ENCODE measurements at places on chromosomes 2 and 18.

GRCh38 chr18:2606335-2606734 is 35.0 kb downstream of the NDC80 start:
- no peak for DNase-seq

DNA sequence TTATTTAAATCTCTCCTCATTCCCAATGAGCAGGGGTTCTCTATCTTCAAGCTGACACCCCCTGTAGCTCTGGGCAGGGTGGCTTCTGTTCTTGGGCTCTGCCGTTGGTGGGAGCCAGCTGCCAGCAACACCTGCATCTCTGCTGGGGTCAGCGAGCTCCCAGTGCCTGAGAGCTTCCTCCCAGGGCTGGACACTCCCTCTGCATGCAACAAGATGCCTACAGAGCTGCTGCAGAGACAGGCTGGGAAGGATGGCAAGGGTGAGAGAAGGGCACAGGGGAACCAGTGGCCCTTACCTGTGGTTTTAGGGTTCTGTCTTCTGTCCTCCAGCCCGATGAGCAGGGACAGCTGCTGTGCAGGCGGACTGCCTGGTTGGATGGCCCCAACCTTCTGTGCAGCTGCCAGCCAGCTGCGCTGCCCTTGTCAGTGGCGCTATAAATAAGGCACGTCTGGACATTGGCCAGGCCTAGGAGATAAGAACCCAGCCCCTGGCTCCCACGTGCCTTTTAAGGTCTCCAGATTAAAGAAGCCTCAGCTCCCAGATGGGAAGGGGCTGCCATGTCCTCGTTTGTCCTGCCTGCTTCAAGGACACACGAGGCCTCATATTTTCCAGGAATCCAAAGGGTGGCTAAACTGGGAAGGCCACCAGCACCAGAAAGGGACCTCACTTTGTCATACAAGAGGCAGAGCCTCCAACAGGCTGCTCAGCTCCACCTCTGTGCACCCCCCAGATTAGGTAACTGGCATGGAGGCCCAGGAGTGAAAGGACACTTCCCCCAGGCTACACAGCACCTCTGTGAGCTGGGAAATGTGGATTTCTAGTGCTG is 39.5 kb upstream of the FHL2 start:
- DNase-seq = no peak

GRCh38 chr2:217248312-217248935 is 388.6 kb upstream of the TNP1 start:
- DNase-seq = no peak

GRCh38 chr2:229339618-229340017 is 68.5 kb upstream of the PID1 start:
- no peak for DNase-seq

DNA sequence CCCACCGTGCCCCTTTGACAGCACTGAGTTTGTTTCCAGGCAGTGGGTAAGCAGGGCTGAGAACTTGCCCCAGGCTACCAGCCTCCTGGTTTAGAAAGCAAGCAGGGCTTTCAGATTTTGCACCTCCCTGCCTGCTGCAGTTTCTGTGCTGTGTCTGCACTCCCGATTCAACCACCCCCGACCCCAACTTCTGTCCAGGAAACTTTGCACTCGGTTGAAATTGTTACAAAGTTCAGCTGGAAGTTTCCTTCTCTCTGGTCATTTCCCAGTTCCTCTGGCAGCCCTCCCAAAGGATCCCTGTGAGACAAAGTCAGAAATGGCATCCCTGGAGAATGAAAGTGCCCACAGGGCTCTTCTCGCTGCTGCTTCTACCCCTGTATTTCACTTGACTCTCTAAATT is 12.4 kb upstream of the UPP2 start:
- DNase-seq = no peak

- no peak for DNase-seq
These were observed 550.2 kb upstream of the SETBP1 start for GRCh38 chr18:44130376-44130942.

DNA sequence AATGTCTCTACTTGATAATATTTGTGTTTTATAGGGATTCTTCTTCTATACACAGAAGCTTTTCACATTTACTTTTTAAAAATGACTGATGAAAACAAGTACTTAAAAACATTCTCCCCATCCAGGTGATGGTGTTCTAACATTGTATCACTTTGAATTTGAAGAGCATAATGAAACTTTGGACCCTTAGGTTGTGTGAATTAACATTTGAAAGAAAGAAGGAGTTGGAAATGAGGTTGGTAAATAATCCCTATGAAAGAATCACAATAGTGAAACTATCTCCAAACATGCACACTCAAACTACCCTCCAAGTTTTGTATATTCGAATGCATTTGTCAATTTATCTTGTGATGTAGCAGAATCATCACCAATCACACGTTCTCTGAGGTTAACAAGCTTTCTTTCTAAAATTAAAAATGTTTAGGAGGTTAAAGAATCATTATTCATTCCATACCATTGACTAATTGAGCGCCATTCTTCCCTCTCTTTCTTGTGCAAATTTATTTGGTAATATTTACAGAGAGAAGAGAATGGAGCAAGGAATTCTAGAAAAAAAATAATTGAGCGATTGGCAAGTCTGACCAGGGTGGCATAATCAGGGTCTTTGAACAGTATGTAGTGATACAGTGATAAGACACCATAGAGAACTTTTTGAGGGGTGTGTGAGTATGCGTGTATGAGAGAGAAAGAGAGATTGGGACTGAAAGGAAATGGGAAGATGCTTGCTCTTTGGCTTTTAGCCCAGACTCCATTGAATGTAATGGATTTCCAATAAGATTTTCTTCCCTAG is 260.0 kb upstream of the NRXN1 start:
- DNase-seq = no peak

GRCh38 chr2:25421289-25421688 is 79.6 kb upstream of the DNMT3A start:
- no peak for DNase-seq

GRCh38 chr2:158610059-158610458 is 153.3 kb downstream of the PKP4 start:
- DNase-seq = no peak

DNA sequence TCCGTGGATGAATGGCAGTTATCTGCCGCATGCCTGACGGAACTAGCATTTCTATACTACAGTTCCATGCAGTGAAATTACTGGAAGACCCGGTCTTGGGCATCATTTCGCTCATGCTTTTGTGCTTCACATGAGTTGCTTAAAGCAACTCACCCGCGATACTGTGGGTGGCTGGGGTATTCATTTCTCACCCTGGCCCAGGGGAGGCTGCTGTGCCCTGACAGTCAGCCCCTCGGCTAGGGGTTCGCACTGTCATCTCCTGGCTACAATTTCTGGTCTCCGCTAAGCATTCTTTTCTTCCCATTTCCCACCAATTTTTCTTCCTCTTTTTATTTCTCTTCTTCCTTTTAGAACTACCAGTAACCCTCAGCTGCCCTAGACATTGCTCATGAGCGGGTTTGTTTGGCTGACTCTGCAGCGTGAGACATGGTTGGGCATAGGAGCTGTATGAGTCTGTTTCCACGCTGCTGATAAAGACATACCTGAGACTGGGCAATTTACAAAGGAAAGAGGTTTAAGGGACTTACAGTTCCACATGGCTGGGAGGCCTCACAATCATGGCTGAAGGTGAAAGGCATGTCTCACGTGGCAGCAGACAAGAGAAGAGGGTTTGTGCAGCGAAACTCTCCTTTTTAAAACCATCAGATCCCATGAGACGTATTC is 16.5 kb upstream of the CNDP2 start:
- DNase-seq = no peak

DNA sequence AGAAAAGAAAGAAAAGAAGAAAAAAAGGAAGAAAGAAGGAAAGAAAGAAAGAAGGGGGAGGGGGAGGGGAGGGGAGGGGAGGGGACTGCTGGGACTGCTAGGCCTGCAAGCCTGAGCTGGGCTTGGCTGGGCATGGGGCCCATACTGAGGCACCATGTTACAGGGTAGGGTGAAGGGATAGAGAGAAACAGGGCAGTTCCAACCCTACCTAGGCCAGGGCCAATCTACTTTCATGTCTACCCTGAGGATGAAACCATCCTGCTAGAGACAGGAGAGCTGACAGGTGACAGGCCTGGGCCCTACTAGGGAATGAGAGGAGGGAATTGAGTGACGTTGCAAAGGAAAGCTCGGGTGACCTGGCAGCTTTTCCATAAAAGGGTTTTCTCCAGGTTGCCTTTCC is 41.7 kb downstream of the TEX44 start:
- DNase-seq = no peak

DNA sequence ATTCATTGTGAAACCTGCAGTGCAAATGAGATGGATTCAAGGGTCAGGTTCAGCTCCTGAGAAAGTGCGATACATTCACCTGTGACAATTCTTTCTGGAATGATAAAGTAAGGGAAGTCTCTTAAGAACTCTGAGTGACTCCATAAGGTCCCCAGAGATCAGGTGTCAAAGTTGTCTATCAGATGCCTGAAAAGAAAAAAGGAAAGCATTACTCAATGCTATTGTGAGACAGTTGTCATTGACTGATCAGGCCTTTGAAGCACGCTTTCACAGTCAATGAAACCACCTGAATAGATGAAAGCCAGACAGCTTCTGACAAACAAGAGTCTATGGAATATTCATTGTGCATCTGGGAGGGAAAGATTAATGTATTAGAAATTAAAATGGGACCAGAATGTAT is 252.7 kb upstream of the GALNT5 start:
- DNase-seq = no peak

GRCh38 chr2:126881591-126881990 is 17.1 kb upstream of the TEX51 start:
- no peak for DNase-seq

DNA sequence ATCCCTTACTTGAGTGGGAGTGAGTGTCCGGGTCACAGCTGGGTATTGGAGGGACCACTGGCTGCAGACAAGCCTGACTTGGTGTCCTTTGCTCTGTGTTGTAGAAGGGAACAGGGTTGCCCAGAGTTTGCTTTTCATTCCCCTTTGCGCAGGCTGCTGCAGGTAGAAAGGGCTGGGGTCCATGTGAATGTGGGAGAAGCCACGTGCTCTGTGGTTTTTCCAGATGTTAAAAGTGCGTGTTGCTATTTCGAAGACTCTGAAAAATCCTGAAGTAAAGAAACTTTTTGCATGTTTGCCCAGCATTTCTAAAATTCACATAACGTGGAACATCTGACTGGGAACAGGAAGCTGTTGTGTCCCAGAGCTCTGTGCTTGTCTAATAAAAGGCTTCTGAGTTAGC is 28.8 kb downstream of the GLI2 start:
- DNase-seq = no peak

DNA sequence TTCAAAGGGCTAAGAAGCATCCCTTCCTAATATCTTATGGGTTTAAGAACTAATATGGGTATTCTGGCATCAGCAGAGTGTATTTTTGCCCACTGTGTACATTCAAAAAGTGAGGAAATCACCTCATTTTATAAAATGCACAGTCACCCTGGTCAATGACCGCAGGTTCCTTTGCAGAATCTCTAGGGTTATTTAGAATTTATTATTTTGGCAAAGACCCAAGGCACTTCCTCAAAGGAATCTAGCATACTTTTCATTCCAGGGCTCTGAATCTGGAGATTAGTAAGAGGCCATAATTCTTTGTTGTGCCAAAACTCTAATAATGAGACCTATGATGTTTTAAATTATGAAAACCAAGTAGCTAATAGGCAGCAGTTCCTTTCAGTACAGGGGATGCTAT is 27.2 kb upstream of the CDH2 start:
- DNase-seq = no peak

GRCh38 chr2:44205169-44205568 is 36.5 kb downstream of the PPM1B start:
- no peak for DNase-seq

- no peak for DNase-seq
These were observed 463.0 kb upstream of the MYT1L start for GRCh38 chr2:2793925-2794560.

- DNase-seq = no peak
These were observed 27.5 kb upstream of the CAB39 start for GRCh38 chr2:230685178-230685577.

DNA sequence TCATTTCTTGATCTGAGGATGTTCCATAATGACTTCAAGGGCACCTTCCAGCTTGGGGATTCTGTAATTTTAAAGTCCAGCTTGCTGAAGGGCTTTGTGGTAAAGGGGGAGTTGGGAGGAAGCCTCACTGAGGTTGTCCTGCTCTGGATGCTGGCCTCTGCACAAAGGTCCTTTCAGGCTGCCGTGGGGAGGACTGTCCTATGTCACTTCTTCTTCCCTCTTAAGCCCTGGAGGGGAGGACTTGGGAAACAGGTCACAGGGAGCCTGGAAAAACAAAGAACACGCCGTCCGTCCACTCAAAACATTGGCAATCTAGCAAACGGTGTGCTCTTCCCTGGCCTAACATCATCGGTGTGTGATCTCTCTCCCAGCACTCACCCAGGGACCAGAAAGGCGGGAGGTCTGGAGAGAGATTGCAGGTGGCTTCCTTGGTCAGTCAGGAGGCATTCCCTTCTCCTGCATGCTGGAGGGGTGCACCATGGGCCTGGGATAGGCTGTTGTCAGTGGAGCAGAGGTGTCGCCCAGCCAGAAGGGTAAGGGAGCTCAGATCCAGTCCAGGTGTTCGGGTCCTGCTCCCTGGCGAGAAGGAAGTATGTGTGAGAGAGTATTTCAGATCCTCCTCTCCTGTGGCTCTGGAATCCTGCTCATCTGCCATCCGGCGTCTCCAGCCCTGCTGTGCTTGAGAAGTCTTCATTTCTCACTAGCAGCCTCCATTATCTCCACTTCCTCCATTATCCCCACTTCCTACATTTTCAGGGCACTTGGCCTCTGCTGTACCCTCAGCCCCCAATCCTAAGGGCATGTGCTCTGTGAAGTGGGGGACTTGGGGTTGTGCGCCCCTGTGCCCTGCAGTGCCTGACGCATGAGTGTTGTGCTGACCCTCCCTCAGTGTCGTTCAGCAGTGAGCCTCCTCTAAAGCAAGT is 20.1 kb downstream of the ASAP2 start:
- no peak for DNase-seq

GRCh38 chr2:46344706-46345105 is 47.5 kb downstream of the EPAS1 start:
- DNase-seq = no peak

- DNase-seq = no peak
These were observed 108.5 kb upstream of the ID2 start for GRCh38 chr2:8573234-8573941.

DNA sequence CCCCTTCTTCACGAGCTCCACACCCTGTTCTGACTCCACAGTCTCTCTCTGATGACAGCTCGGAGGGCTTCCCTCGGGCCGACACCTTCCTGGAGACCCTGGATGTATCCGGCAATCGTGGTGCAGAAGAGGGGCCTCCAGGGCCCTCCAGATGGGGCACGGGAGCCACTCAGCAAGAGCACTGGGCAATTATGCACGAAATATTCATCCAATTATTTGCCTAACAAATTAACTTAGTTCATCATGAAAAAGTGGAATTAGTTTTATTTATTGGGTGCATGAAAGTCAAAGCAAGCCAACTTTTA is 277.3 kb upstream of the HDAC4 start:
- DNase-seq = no peak

GRCh38 chr2:164786787-164787186 is 54.8 kb downstream of the COBLL1 start:
- DNase-seq = no peak

- DNase-seq = no peak
These were observed 209.2 kb downstream of the GBX2 start for GRCh38 chr2:235958931-235959410.
